ENCODE measurements at places on chromosomes 3 and 15. TPM values are rescaled to one million over a fixed set of nuclear protein-coding genes. Genes with fewer than 3 reads are reported as not detected.
A peak's percentile ranks its signal among the peaks of the same experiment; 100 is the strongest.

The IGSF11 gene
- 1.7 TPM for polyA plus RNA-seq

The CLDN18 gene
- 142 TPM for polyA plus RNA-seq

The TRH gene
- 0.52 TPM for polyA plus RNA-seq

The COLQ gene
- 9.5 TPM for polyA plus RNA-seq

The IL17RD gene
- polyA plus RNA-seq: 10.9 TPM

- peak; percentile 72 for DNase-seq
Observed at GRCh38 chr3:32143849-32144757, 37.7 kb downstream of the GPD1L start.

GRCh38 chr3:44076221-44076829, 165.4 kb upstream of the TOPAZ1 start:
- DNase-seq: no peak

DNA sequence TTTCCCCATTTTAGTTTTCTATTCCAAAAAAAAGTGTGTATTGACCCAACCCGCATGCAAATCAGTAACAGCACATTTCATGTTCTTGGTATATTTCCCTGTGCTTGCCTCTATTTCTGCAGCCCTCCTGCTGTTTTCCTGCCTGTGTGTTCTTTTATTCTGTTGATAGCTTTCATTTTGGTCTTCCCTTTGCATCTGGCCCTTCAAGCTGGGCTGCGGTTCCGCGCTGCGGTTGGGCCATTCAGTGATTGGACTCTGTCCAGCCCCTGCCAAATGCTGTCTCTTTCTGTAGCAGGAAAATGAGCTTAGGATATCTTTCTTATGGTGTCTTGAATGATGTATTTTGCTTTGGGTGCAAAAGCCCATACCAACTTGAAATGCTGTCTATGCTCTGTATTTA, 49.9 kb downstream of the ZNF621 start:
- DNase-seq: no peak

DNA sequence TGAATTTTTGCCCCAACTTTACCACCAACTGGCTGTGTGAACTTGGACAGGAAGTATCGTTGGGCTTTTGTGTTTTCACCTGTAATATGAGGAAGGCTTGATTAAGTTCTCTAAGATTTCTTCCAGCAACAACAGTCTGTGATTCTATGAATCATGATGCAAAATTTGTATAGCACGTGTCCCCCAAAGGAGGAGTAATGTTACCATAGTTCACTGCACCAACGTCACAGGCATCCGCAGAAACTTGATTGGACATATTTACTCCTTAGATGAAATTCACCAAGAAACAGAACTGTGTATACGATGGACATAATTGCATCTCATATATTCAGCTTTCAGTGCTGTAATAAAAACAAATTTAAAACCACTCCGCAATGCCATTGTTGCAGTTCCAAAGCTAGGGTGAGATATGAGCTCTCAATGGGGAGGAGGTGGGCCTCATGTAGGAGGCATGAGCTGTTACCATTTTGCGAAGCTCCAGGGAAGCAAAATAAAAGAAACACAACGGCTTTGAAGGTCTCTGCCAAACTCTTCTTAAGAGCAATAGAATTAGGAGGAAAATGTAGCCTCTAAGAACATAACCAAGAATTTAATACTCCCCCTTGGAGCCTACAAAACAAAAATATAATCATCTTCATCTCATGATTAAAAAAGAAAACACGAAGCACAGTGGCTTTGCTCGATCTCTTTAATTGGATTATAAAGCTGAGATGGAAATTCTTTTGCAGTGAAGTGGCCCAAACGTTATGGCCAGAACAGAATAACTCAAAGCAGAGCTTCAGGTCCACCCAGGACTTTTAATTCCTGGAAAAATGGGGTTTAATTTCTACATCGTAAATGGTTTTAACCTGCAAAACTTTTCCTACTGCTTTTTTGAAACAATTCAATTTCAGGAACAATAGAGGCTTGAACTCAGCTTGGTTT, 80.7 kb downstream of the CHST2 start:
- DNase-seq: no peak

- peak; percentile 52 for DNase-seq
Observed at GRCh38 chr3:50602595-50603191, 8.9 kb downstream of the CISH start.

- DNase-seq: no peak
Observed at GRCh38 chr3:62724503-62724902, 150.7 kb downstream of the CADPS start.

DNA sequence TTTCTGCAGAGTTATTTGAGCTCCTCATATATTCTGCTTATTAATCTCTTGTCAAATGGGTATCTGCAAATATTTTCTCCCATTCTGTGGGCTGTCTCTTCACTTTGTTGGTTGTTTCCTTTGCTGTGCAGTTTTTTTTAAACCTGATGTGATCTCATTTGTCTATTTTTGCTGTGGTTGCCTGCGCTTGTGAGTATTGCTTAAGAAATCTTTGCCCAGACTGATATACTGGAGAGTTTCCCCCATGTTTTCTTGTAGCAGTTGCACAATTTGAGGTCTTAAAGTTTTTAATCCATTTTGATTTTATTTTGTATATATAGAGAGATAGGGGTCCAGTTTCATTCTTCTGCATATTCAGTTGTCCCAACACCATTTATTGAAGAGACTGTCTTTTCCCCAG, 102.3 kb downstream of the POLQ start:
- DNase-seq: no peak

GRCh38 chr15:63402498-63403253, 21.0 kb upstream of the CA12 start:
- no peak for DNase-seq

- DNase-seq: no peak
Observed at GRCh38 chr15:98330692-98331435, 317.5 kb upstream of the IGF1R start.

DNA sequence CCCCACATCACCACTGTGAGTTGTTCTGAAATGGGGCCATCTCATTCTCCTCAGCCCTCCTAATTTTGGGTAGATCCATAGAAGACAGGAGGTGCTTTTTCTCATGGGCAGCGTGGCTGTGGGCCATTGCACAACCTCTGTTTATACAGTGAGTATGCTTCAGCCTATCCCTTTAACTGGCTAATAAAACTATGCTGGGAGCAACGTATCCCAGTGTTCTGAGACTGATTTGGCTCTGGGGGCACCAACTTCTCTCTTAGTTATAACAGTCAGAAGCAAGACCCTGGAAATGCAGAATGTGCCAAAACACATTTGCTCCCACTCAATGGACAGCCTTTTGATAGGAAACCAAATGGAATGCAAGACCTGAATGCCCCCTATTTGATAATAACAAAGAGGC, 97.1 kb upstream of the ICE2 start:
- DNase-seq: no peak

DNA sequence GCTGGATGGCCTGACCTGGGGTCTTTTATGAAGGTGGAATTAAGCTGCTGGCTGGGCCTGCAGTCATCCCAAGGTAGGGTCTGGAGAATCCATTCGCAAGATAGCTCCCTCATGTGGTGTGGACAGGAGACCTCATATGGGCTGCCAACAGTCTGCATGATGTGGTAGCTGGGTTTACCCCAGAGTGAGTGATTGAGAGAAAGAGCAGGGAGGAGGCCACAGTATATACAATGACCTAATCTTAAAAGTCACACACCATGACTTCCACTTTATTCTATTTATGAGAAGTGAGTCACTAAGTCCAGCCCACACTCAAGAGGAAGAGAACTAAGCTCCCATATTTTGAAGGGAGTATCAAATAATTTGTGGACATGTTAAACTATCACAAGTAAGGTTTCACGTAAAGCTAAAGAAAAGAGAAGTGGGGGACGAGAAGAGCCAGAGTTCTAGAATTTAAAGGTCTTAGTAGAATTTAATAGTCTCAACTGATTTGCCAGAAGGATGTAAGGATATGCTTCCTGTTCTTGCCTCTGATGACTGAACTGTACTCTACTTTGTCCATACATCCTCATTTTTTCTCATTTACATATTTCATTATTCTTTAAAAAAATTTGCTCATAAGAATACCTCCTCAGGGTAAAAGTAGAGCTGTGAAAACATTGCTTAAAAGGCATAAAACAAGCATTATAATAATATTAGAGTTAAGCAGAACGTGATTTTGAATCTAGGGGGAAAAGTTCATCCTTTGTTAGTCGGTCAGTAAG, 184.4 kb downstream of the PEX5L start:
- no peak for DNase-seq

GRCh38 chr3:58688574-58688973, 22.0 kb upstream of the FAM3D start:
- DNase-seq: no peak

All from right lung (tissue), 10 donors.